IPS DF 6.9 (cell line): ENCODE measurements at places on chromosomes 1 and 21.

DNA sequence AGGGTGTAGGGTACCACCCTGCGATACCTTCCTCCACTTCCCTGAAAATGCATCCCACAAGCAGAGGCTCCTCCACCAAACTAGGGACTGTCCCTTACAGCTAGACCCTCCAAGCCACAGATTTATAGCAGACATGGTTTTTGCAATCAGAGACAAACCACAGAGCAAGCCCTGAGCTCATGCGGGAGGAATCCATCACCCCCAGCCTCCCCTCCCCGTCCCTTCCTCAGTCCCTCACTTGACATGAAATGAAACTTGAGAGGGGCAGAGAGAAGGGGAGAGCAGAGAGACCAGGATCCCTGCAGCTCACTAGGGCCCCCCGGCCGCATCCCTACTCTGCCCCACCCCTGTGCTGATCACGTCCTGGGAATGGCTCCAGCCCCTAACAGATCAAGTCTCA is 94.9 kb downstream of the MRPL37 start:
- no peak for DNase-seq

GRCh38 chr1:203171341-203172183 is 4.1 kb downstream of the MYBPH start:
- DNase-seq: no peak

- no peak for DNase-seq
Measured at GRCh38 chr21:36347962-36348328, 27.9 kb downstream of the MORC3 start.

DNA sequence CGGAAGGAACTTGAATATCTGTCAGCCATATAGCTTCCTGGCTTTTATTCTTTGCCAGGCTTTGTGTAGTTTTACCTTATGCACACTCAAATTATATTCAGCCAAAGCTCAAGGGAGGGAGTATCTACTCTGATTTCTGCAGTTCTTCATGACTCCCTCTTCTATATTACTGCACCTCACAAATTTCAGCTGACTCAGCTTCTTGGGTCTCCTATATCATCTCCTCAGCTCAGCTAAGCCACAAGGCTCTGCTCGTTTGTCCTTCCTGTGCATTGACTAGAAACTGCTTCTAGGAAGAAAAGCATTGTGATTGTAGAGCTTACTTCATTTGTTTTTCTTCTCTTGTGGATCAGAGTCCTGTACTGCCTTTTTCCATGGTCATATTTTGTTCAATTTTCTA is 37.4 kb downstream of the BTBD8 start:
- no peak for DNase-seq

GRCh38 chr1:229159668-229160544 is 111.0 kb upstream of the RAB4A start:
- no peak for DNase-seq

DNA sequence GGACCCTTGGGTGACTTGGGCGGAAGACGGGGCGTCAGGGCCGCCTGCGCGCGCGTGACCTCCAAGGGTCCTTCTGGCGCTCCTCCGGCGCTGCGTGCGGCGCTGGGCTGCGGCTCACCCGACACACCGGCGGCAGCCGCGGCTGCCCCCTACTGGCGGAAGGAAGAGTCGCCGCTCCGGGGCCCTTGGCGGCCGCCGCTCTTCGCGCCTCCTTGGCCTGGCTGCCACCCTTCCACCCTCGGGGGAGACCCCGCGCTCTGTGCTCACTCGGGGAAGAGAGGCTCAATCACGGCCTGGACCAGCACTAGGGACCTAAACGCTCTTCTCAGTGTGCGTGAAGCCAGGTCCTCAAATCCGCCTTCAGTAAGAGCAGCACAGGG is 89.7 kb downstream of the DMRTA2 start:
- DNase-seq: no peak

DNA sequence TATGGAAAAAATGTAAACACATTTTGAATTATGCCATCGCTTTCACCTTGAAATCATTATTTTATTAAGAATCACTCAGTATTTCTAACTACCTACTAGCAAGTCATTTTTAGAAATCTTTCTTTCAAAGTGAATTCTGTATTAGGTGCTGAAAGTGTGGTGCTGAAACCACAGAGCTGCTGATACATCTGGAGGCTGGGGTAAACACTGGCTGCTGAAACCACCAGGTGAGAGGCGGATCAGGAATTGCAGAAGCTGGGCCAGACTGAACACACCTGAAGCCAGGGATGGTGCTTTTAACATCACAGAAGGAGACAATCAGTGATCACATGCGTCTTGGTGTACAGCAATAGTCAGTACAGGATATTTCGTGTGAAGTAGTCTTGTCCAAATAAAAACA is 42.2 kb upstream of the KCNE1 start:
- DNase-seq: no peak
